NCI-H187 treated with DMSO at 0.1 percent for 48 hours (cell line): ENCODE measurements at places on chromosomes 16 and 17.

DNA sequence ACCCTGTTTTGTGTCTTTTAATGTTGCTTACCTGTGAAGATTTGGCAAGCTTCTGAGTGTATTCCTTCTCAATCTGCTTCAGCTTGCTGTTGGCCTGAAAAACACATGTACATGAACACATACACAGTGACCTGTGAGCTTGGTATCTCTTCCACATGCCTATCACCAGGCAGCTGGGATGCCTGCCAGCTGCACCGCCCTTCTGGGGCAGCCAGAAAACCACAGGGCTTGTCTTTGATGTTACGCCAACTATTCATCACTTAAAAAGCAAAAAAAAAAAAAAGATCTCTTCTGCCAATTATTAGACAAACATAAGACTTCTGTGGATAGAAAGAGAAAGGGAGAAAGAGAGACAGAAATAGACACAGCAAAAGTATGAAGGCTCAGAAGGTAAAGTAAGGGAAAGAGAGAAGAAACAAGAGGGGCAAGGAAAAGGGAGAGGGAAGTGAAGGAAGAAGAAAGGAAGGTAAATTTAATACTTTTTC is 189.2 kb upstream of the AXIN2 start:
- DNase-seq, result no peak

DNA sequence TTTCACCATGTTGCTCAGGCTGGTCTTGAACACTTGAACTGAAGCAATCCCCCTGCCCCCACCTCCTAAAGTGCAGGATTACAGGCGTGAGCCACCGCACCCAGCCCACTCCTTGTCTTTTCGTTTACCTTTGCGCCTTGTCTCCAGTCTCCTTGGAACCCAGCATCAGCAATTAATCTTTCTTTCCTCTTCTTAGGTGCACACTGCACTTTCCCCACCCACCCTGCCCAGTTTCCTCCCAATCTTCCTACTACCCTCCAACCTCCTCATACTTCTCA is 1.5 kb upstream of the CLDN7 start:
- DNase-seq, result no peak

GRCh38 chr16:8474587-8474986 is 115.7 kb downstream of the TMEM114 start:
- no peak for DNase-seq

DNA sequence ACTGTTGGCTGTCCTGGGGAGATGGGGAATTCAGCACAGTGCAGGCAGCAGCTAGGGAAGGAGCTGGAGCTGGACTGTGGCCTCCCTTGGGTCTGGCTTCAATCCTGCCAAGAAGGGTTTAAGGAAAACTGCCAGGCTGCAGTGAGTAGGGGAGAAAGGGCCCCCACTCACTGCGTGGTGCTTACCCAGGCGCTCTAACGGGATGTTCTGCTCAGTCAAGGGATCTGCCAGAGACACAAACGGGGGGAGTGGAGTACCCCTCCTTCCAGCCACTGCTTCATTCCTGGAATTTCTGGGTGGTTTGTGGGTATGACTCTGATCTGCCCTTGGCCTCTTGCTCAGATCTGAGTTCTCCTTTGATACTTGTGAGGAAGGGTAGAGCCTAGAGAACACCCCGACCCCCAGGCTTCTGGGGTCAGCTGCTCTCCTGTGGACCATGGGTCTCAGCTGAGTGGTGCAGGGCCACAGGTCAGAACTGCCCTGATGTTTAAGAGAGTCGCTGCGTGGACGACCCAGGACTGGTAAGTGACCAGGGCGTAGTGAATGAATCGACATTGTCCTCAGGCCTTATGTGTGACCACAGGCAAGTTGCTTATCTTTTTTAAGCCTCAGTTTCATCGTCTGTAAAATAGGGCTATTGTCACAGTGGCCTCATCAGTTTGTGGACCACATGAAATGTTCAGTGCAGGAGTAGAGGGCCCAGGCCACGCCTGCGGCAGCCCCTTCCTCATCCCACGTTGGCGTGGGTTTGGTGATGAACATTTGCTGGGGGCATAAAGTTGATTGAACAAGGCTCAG is 9.6 kb downstream of the CRISPLD2 start:
- DNase-seq, result no peak

GRCh38 chr17:77042476-77043231 is 98.1 kb upstream of the SEC14L1 start:
- DNase-seq, result peak; percentile 67

DNA sequence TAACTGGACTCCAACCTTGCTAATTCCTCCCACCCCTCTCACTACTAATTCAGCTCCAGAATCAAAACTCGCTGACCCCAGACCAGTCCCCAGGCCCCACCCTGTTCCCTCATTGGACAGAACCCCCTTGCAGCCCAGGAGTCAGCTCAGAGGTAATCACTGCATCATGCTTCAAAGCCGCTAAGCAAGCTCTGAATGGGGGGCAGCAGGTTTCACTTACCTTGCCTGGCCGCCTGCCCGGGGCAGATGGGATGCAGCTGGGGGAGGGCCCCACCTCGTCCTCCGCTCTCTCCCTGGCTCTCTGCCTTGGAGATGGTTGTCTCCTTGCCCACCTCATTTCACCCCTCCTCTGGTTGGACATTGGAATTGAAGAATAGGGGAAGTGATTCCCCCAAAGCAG is 4.8 kb upstream of the NGFR start:
- no peak for DNase-seq

DNA sequence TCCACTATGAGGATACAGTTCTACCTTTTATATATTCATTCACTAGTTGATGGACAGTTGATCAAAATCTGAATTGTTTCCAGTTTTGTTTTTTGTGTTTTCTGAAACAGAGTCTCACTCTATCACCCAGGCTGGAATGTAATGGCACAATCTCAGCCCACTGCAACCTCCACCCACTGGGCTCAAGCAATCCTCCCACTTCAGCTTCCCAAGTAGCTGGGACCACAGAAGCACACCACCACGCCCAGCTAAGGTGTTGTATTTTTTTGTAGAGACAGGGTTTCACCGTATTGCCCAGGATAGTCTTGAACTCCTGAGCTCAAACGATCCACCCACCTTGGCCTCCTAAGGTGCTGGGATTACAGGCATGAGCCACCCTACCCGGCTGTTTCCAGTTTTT is 21.0 kb downstream of the LSM12 start:
- no peak for DNase-seq

DNA sequence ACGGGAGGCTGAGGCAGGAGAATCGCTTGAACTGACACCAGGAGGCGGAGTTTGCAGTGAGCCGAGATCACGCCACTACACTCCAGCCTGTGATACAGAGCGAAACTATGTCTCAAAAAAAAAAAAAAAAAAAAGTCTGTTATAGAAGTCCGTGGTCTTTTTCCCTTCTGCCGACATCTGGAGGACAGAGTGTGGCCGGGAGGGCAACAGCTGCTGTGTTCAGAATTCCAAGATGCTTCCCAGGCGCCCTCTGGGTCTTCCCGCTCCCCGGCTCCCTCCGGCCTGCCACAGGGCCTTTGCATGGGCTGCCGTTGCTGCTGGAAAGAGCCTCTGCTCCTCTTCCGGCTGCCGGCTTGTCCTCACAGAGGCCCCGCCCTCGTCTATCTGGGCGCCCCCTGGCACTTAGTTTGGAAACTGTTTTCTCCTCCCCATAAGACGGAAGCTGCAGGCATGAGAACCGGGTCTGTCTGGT is 2.4 kb upstream of the CACNA1H start:
- DNase-seq, result no peak

DNA sequence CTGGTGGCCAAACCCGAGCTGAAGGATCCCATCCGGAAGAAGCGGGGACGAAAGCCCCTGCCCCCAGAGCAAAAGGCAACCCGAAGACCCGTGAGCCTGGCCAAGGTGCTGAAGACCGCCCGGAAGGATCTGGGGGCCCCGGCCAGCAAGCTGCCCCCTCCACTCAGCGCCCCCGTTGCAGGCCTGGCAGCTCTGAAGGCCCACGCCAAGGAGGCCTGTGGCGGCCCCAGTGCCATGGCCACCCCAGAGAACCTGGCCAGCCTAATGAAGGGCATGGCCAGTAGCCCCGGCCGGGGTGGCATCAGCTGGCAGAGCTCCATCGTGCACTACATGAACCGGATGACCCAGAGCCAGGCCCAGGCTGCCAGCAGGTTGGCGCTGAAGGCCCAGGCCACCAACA is 5.9 kb downstream of the CBX2 start:
- no peak for DNase-seq

DNA sequence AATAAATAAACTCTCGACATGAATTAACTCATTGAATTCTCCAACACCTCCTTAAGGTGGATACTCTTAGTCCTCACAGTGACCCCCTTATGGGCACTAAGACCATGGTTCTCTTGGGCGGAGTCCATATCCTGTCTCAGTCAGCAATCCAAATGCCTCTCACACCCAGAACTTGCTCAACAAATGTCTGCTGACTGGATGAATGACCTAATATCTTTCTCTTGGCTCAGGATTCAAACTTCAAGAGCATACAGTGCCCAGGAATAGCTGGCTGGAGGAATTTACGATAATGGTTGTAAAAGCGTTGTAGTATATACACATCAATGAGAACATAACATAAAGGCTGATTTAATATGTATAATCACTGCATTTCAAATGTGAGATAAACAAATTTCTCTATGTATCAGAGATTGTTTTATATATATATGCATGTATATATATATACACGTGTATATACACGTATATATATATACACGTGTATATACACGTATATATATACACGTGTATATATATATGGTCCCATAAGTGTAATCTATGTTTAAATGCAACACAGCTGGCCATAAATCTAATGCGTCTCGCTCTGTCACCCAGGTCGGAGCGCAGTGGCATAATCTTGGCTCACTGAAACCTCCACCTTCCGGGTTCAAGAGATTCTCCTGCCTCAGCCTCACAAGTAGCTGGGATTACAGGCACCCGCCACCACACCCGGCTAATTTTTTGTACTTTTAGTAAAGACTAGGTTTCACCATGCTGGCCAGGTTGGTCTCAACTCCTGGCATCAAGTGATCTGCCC is 6.5 kb upstream of the UBB start:
- no peak for DNase-seq

GRCh38 chr17:50132104-50132794 is 2.3 kb upstream of the SAMD14 start:
- no peak for DNase-seq

GRCh38 chr16:73046202-73046848 is 1.6 kb downstream of the ZFHX3 start:
- DNase-seq, result no peak
